ENCODE measurements at places on chromosomes 12 and 14.

- peak; percentile 24 for DNase-seq
Measured at GRCh38 chr12:121718653-121719239, 6.2 kb downstream of the TMEM120B start.

GRCh38 chr12:72236071-72236705 lies 36.0 kb upstream of the TRHDE start:
- DNase-seq: no peak

- no peak for DNase-seq
Measured at GRCh38 chr14:92037989-92038388, 1.9 kb downstream of the TRIP11 start.

- DNase-seq: peak; percentile 36
Measured at GRCh38 chr12:87280356-87280755, 748.8 kb downstream of the C12orf50 start.

- DNase-seq: no peak
Measured at GRCh38 chr12:123037791-123038190, 57.3 kb downstream of the ARL6IP4 start.

DNA sequence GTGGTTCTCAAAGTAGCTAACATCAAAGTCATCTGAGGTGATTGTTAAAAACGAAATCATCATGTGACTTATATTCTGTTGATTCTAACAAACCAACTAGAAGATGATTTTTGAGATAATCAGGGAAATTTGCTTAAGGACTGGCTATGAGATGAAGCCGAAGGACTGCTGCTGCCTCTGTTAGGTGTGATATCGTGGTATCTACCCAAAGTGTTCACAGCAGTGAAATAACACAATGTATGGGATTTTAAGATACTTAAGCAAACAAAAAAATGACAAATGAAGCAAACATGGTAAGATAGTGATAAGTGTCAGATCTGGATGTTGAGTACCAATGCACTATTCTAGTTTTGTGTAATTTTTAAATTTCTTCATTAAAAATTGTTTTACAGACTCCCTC lies 59.1 kb downstream of the GXYLT1 start:
- peak; percentile 60 for DNase-seq

DNA sequence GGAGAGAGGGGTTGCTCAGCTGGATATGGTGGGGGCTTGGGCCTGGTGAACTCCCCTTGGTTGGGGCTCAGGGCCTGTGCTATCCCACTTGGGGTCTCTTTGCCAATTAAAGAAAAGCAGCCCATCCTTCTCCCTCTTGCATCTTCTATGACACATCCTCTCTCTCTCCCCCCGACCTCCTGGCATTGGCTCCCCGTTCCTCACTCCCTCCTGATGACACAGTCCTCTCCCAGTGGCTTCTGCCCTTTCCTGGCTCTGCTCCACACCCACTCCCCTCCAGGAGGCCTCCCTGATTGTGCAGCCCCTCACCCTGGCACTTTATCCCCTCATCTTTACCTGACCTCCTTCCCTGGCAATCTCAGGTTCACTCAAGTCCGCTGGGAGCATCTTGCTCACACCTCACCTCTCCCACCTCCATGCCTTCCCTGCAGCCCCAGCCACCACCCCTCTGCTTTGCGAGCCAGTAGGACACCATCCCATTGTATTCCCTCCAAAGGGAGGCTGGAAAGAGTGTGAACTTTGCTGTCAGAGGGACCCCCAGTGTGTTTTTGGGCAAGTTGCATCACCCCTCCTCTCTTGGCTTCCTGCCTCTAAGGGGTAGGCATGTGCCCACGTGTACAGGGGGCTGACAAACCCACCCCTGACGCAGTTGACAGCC lies 10.7 kb downstream of the KRT80 start:
- no peak for DNase-seq

DNA sequence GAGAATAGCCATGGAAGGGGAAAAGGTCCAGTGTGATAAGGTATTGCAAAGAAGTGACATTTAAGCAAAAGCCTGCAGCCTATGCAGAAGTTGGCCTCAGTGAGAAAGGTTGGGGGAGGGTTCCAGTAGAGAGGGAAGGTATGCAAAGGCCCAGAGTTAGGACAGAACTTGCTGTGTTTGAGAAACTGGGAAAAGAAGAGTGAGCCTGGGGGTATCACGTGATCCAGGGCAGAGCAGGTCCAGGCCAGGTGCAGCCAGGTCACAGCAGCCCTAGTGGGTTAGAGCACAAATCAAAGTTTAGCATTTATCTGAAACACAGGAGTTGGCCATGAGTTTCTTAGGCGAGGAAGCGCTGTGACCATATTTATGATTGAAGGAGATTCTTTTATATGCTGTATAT lies 1.6 kb downstream of the SERPINA5 start:
- no peak for DNase-seq

GRCh38 chr12:131378176-131378842 lies 332.6 kb upstream of the SFSWAP start:
- DNase-seq: no peak

DNA sequence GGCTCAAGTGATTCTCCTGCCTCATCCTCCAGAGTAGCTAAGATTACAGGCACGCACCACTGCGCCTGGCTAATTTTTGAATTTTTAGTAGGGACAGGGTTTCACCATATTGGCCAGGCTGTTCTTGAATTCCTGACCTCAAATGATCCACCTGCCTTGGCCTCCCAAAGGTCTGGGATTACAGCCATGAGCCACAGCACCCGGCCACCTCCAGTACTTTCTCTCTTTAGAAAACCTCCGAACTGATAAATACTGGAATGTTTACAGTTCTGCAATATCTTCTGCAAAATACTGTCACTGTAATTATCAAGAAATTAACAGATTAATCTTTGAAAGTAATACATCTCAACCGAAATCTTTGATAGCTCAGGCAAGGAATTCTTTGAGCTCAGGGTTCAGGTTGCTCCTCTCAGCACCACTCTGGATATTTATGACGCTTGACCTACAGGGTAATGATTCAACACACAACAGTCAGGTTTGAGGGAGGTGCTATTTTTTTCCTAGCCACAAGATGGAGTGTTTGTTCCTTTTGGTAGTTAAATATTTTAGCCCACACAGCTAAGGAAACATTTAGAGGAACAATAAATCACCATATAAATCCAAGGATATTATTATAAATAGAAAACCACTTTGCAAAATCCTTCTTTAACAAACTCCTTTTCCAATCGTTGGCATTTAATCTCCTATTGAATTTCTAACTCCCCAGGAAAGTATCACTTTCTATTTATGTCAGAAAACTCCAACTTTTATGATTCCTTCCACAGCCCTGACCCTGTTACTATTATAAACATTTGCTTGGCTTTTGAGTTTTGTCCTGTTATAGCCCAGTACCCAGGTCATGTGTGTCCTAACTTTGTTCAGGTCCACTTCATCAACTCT lies 48.6 kb upstream of the GTF2A1 start:
- peak; percentile 85 for DNase-seq

DNA sequence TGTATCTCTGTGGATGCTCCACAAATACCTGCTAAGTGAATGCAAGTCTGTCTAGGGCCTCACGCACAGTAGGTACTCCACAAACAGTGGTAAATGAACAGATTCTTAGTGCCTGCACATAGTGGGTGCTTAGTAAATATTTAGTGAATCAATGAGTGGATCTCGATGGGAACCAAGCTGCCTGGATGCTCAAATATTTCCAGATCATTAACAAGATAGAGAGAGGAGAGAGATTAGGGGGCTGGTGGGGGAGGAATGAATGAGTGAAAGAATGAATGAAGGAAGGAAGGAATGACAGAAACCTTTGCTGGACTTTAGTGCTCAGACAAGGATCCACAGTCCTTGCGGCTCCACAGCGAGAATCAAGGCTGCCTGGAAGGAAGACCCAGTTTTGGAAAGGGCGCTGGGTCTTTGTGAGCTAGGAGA lies 118.2 kb downstream of the SCARB1 start:
- DNase-seq: no peak

- no peak for DNase-seq
Measured at GRCh38 chr12:72269491-72269890, 2.7 kb upstream of the TRHDE start.

- DNase-seq: no peak
Measured at GRCh38 chr12:107145397-107145796, 52.0 kb upstream of the CRY1 start.

DNA sequence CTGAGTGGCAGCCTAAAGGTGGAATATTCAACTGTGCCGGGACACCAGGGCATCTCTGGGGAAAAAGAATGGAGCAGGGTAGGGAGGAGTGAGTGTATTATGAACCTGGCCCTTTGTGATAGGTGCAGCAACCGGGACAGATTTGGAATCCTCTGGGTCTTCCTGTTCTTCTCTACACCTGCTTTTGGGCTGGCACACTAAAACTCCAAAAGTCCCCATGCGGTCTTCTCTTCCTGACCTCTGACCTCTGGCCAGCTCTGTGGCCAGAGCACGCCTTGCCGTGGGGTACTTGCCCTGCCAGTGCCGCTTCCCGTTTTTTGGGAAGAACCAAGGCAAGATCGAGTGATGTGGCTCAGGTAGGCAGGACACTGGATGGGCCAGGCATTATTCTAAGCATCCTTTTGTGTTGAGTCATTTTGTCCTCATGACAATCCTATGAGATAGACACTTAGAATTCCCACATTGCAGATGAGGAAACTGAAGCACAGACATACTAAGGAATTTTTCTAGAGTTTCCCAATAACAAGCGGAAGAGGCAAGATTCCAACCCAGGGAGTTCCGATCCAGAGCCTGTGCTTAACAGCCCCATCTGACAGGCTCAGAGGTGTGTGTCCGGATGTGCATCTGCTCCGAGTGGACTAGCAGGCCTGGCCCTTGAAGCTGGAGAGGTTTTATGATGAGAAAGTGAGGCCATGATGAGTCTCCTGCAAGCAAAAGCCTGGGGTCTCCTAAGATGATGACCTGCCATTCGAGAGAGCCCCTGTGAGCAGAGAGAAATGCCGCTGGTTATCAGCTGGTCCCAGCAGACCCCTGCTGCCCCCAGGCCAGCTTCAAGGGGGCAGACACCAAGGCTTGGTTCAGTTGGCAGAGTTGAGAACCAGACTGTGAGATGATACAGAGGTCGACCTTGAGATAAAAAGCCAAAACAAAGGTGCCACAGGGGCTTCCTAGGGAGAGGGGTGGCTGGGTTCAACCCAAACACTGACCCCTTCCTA lies 67.9 kb upstream of the ESRRB start:
- DNase-seq: no peak

- peak; percentile 63 for DNase-seq
Measured at GRCh38 chr14:83300476-83301064, 1766.9 kb upstream of the SEL1L start.

DNA sequence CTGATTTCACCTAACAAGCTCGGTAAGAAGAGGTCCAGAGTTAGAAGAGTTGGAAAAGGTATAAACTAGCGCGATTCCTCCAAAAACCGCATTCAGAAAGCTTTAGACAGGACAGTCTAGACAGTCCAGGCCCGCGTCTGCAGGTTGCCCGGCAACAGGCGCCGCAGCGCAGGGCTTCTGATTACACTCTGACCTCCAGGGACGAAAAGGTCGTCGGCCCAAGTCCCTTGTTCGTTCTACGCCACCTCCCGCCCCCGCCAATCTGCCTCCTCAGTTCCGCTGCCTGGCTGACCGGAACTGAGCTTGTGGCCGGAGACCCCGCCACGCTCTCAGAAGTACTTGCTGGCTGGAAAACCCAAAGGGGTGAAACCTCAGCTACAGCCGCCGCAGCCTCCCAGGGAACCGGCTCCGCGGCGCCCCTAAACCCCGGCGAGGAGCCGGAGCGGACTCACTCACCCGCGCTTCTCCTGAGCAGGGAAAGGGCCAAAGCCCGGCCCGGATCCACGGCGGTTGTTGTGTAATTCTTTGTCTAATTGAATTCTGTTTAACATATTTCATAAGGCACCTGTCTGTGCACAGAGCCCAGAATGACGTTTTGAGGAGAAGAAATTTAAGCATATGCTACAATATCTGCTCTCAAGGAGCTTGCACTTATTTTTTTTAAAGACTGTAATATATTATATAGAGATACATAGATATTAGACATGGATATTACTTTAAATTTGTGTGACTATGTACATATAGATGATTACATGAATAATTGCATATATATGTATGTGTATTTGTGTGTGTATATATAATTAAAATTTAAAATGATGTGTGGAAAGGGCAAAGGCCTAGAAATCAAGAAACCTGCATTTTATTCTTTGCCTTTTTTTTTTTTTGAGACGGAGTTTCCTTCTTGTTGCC lies at the start of gene CAPS2:
Gene CAPS2, minus strand, starts transcription at position 407 of the 909 bp plus-strand sequence. CDS start 3,826 bp downstream, outside the sequence.
- peak; percentile 92 for DNase-seq

- no peak for DNase-seq
Measured at GRCh38 chr14:105578070-105578469, 51.7 kb downstream of the TMEM121 start.

GRCh38 chr14:74062809-74063150 lies 21.5 kb downstream of the ALDH6A1 start:
- peak; percentile 12 for DNase-seq

GRCh38 chr12:32264961-32265360 lies 134.4 kb upstream of the FGD4 start:
- peak; percentile 79 for DNase-seq

DNA sequence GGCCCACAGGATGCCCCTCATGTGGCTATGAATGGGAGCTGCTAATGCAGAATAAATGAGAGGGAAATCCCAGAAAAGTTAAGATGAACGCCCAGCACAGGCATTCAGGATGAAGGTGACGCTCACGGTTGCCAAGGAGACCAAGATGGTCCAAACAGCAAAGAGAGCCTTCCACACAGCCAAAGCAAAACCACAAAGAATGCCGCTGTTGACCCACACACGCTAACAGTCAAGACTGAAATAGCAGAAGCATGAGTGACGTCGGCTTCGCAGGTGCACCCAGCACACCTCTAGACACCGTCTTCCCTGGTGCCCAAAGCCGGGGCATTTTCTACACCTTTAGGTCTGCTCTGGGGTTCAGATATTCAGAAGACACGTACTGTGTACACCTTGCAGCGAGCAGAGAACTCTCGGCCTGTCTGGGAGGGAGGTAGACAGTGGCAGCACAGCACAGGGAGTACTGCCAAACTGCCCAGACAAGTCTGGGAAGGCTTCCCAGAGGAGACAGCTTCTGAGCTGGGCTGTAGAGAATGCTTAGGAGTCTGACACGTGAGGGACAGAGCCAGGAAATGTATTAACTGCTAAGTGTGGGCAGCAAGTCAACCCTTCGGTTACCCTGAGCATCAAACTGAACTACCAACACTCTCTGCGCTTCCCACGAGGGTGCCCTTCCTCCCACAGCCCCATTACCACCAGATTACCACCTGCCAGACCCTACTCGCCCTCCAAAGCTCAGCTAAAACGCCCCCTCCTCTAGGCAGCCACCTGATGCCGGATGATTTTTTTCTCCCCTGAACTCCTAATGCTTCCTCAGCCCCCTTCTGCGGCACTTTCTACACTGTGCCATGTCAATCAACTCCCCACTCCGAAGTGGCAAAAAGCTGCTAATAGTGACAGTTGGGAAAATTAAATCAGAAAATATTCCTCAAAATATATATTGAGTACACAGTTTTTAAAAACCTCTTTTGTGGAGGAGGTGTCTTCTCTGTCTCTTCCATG lies 50.1 kb downstream of the CCDC88C start:
- DNase-seq: peak; percentile 76

DNA sequence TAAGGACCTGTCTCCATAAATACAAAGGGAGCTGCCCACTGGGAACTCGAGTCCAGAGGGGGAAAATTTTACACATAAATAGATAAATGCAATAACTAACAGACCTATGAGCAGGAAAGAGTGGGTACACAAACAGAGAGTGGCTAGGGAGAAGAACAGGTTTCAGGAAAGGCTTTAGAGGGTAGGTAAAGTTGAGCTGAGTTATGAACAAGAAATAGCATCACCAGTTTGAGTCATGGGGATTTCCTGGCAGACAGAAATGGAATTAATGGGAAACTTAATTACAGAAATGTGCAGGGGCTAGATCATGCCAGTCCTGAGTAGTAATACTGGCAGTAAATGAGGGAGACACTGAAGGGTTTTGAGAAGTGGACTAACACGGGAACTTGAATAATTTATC lies 58.0 kb upstream of the CCDC175 start:
- no peak for DNase-seq

- no peak for DNase-seq
Measured at GRCh38 chr14:47772652-47773051, 97.2 kb upstream of the MDGA2 start.

- peak; percentile 37 for DNase-seq
Measured at GRCh38 chr12:110745542-110746284, 3.0 kb upstream of the PPP1CC start.

Data from hematopoietic multipotent progenitor cell treated with erythropoietin and hydrocortisone succinate and interleukin-3 and kit ligand, for 4 days (in vitro differentiated cells).